CD8-positive, alpha-beta T cell (primary cell): ENCODE measurements at places on chromosomes 3 and 15.

- no peak for DNase-seq
These were observed 1.0 kb upstream of the THUMPD3 start for GRCh38 chr3:9361691-9362388.

DNA sequence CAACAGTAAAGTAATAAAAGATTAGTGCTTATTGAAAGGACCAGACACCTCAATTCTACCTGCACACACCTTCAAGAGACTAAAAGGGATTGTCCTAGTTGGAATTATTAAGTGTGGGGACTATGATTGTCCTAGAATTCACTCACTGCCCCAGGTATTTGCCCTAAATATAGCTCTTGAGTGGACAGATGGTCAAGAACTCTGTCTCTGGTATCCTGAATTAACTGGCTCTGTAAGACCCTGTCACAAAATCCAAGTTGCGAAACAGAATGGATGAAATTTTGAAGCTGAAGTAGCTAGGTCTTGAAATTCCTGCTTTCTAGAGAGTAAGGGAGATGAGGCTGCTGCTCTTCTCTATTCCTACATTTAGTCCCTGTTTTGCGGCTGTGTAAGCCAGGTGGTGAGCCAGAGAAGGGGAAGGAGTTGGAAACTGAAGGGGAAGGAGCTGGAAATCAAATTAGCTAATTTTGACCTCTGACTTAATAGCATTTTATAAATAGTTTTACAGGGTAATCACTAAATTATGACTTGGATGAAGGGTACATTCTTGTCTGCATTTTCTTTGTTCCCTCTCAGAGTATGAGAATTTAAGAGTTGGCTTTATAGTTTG, 34.5 kb downstream of the KBTBD12 start:
- DNase-seq = no peak

DNA sequence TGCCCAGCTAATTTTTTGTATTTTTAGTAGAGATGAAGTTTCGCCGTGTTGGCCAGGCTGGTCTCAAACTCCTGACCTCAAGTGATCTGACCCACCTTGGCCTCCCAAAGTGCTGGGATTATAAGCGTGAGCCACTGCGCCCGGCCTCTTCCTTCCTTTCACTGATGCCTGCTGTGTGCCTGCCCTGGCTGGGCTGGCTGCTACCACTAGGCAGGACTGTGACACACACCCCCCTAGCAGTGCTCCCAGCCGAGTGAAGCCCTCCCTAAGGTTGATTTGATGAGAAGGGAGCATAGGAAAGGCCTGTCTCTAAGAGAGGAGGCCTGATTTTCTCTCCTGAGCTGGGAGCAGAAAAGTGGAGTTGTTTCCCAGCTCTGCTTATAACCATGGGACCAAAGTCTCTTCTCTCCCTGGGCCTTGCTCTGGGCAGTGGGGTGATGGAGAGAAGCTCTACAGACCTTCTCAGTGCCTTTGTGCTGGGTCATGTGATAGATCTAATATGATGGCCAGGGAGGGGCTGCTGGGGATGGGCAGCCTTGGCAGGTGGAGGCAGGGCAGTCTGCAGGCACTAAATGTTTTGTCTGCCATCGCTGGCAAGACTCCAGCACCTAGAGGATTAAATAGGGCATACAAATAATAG, 20.1 kb upstream of the SFMBT1 start:
- no peak for DNase-seq

DNA sequence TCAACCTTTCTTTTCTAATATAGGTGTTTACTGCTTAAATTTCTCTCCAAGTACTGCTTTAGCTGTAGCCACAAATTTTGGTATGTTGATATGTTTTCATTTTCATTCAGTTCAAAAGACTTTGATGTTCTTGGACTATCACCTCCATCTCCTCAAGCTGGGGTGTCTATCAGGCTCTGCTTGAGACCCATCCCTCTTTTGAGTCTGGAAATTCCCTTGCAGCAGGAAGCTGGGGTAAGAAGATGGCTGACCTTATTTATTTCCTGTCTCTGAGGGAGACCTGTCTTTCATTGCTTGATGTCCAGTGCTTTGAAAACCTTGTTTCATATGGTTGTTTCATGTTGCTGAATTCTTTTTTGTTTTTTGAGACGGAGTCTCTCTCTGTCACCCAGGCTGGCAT, 60.5 kb upstream of the ADPGK start:
- DNase-seq = no peak

GRCh38 chr3:38122712-38123290, 14.1 kb downstream of the ACAA1 start:
- no peak for DNase-seq

DNA sequence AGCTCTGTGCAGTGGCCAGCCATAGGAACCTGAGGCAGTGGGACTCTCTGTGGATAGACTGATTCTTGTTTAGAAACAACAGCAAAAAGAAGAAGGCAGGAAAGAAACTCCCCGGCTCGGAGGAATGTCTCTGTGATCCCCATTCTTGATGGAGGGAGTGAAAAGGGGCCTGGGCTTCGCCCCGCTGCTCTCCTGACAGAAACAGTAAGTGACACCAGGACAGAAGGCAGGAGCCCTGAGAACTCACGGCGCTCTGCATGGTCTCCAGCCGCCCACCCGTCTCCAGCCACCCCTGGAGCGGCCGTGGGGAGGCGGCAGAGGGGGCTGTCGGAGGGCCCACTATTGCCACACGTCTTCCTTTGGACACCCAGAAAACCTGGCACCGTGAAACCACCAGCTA, 35.7 kb upstream of the PARL start:
- DNase-seq = no peak

DNA sequence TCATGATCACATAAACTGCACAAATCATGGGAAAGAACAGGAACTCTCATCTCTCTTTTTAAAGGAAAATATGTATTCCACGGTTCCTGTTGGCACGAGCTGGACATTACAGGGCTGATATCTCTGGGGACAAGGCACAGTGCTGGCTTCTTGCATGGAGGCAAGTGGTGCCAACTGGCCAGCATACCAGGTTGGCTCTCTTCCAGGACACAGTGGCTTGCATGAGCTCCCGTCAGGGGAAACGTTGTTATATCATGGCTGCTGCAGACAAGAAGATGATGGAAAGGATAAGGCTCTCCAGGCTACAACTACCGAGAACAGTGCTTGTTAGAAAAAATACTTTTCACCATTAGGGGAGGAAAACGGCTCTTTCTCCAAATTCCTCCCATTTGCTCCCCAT, 283.9 kb downstream of the RORA start:
- no peak for DNase-seq

DNA sequence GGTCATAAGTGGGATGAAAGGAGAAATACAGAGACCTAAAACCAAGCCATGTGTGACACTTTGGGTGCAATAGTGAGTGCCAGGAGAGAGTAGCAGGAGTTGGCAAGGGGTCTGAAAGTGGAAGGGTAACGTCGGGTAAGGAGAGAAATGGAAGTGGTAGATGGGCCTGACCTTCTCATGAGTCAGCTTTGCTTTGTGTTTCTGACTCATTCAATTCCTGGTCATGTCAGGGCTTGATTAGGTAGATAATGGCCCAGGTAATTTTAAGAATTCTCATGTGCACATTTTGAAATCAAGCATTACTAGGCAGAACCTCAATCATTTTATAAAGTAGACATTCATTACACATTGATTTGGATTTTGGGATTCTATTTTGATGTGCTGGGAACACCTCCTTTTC, 262.5 kb downstream of the SOX2 start:
- no peak for DNase-seq

GRCh38 chr3:30989276-30990030, 95.0 kb upstream of the GADL1 start:
- DNase-seq = no peak

GRCh38 chr15:40479024-40479423, 8.2 kb downstream of the CHST14 start:
- DNase-seq = no peak

GRCh38 chr3:46200790-46201189, 7.3 kb downstream of the CCR1 start:
- no peak for DNase-seq

DNA sequence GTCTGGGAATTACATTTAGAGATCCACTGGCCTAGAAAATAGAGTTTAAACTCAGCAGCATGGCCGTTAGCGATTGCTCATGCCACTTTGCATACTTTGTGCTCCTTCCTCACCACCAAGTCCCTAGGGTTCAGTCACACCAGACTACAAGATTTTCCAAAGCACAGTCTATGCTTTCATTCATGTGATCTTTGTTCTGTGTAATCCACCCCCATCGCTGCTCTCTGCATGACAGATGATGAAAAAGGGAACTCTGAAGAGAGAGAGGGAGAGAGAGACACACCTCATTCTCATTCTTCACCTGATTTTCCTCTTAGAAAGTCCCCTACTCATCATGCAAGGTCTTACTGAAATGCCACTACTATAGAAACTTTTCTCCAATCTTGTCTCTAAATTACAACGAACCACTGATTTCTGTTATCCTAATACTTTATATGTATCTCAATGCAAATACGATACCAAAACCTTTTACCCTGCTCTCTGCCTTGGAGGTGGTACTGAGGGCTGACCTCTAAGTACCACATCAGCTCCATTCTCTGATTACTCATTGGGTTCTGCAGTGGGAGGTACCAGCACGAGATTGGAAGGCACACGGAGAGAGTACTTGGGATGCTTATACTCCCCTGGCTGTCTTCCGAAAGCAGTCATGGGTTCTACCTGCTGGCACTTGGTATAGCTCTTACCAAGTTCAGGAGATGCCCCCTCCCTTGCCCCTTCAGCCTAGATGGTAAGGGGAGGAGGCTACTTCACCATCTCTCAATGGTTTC, 1.1 kb upstream of the PARP15 start:
- no peak for DNase-seq

DNA sequence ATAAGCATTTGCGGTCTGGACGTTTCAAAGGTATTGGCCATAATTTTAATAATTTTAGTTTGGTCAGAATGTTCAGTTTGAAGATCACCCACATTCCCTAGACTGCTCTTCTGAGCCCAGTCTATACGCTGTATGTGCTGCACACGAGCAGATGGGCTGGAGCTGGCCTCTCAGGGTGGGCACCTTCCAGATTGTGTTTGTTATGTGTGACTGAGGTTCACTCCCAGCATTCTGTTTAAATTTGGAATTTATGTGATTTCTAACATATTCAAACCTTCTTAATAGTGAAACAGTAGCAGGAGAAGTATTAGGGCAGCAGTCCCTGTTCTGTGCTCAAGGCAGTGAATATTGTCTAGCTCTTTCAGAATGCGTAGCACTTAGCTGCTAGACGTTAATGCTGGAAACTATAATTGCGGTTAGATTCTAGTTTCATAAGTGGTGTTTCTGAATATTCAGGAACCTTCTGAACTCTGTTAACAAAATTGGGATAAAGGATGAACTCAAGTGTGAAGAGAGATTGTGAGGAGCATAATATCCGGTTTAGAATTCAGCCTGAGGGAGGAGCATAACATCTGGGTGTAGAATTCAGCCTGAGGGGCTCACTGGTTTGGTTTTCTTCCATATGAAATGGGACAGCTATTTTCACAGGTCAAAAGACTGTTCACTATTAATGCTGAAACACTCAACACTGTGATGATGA, 68.6 kb upstream of the RPL35A start:
- DNase-seq = no peak

DNA sequence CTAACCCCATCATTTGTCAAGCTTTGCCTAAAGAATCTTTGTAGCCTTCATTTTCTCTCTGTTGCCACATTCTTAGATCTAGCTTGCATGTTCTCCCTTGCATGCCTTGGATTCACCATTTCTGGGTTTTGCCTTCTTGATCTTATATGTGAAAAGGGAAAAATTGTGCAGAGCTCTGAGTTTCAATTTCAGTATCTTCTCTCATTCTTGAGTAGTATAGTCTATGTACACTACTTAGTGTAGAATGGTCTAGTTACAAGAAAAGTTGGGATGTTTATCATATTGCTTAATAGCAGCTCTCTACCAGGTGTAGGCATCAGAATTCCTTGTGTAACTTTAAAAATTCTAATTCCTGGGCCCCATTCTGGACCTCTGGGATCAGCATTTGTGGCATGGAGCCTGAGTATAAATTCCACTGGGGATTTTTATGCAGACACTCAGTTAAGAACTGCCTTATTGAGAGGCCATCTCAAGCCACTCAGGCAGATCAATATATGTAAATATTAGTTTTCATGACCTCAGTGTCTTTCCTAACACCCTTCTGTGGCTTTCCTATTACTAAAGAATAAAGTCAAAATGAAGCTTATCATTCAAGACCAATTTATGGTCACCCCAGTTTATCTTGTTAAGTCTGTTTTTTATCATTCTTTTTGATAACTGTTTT, 23.4 kb downstream of the GTF2E1 start:
- DNase-seq = no peak

DNA sequence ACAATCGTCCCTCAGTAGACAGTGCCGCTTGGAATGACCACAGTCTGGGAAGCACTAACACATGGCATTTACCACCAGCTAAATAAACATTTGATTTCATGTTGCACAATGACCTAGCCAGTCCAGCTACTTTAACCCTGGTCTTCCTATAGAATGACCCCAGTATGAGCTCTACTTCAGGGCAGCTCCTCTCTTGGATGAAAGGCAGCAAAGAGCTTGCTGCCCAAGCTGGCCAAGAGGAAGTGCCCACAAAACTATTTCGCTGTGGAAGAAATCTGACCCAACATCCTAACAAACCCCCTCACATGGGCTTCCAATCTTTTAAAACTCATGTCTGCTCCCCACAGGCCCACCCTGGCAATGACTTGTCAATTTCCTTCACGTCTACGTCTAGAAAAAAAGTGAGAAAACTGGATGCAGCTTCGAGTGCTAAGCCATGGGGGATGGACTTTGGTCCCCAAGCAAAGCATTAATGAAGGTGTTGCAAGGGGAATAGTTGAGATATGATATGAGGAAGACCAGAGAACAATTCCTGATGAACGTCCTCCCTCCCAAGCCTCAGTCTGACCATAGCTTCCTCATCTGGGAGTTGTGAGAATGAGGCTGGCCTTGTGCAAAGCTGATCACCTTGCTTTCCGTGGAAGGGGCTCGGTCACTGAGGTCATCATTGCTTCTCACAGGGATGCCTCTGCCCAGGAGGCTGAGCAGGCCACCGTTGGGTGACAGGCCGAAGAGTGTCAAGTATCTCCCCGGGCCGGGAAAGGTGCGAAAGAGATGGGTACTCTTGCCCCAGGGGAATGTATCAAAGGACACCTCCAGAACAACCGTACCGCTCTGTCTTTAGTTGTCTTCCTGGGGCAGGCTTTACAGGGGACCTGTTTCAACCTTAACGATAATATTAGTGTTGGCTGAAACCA, 964 bp downstream of the SLC25A20 start:
- no peak for DNase-seq

DNA sequence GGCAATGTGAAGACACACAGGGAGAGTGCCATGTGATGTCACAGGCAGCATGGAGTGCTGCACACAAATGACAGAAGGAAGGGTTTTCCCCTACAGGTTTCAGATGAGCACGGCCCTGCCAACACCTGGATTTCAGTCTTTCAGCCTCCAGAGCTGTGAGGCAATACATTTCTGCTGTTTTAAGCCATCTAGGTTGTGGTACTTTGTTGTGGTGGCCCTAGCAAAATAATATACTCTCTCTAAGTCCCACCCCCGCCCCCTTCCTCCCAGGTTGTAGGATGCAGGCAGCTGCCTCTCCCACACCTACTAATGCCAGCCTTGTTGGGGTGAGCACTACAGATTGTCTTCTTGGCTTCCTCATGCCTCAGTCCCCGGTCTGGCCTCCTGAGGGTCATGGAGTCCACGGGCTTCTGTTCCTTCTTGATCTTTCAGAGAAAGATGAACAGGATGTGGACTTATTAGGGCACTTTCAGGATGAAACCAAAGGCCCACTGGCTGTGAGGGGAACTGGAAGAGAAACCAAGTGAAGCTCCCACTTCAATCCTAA, 180.0 kb downstream of the CD47 start:
- no peak for DNase-seq
